M059J (cell line): ENCODE measurements at places on chromosomes 6 and 20. TPM values are rescaled to one million over a fixed set of nuclear protein-coding genes. Genes with fewer than 3 reads are reported as not detected.

TEAD3 gene
- 14.9 and 19.1 TPM in 2 replicates for total RNA-seq

ECT2L gene
- total RNA-seq: not detected in 2 replicates

BPIFB4 gene
- total RNA-seq: not detected in 2 replicates

FOXA2 gene
- not detected in 2 replicates for total RNA-seq

MEI4 gene
- total RNA-seq: not detected in 2 replicates

MAP7 gene
- 0.15 and 0.49 TPM in 2 replicates for total RNA-seq

TBC1D32 gene
- total RNA-seq: 1.6 and 2.6 TPM in 2 replicates

CCM2L gene
- total RNA-seq: not detected in 2 replicates

DNA sequence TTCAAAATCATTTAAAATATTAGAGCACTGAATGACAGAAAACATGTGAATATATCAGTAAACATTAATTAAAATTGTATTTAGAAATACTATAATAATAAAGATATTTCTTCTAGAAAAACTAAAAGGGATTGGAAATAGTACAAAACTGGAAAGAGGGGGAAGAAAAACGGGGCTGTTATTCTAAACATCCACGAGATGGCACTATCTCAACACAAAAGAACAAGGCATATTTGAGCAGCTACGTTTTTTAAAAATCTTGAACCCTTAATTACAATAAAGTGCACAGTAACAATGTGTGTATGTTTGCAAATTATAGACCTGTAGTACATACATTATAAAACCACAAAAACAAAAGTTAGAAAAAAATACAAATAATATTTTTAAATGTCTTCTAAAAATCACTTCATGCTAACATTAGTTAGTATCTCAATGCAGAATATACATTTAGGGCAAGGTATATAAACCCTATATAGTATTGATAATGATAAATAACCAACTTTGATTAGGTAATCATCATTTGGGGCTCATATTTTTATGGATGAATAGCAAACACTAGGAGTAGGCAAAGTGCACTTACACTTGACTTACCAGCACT lies 42.5 kb upstream of the PNISR start:
- peak; percentile 26 for DNase-seq

- DNase-seq: no peak
Measured at GRCh38 chr6:10071631-10072220, 343.1 kb downstream of the TFAP2A start.

GRCh38 chr6:163839296-163839695 lies 424.8 kb downstream of the QKI start:
- peak; percentile 19 for DNase-seq

GRCh38 chr6:111417946-111418345 lies 65.1 kb downstream of the REV3L start:
- peak; percentile 62 for DNase-seq

GRCh38 chr6:91498576-91498975 lies 911.7 kb upstream of the MAP3K7 start:
- DNase-seq: no peak

DNA sequence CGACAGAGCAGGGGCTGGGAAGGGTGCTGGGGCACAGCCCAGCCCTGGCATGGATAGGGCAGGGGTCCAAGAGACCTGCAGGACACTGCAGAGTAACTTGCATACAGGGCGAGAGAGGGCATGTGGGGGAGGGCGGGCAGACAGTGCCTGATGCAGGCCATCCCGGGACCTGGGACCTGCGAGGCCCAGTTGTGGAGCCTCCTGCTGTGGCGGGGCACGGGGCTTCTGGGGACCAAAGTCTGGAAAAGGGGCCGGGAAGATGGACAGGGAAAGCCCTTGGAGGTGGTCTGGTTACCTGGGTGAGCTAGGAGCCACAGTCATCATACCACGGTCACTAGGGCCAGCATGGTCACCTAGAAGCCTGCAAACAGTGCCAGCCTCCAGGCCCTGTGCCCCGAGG lies 412 bp upstream of the TUBB1 start:
- DNase-seq: no peak

GRCh38 chr6:107543088-107543487 lies 53.2 kb downstream of the SOBP start:
- no peak for DNase-seq

GRCh38 chr20:48155268-48155667 lies 370.0 kb upstream of the SULF2 start:
- no peak for DNase-seq
